Hematopoietic multipotent progenitor cell (in vitro differentiated cells): ENCODE measurements at places on chromosomes 12 and 14. TPM values are rescaled to one million over a fixed set of nuclear protein-coding genes. Genes with fewer than 3 reads are reported as not detected.

DNA sequence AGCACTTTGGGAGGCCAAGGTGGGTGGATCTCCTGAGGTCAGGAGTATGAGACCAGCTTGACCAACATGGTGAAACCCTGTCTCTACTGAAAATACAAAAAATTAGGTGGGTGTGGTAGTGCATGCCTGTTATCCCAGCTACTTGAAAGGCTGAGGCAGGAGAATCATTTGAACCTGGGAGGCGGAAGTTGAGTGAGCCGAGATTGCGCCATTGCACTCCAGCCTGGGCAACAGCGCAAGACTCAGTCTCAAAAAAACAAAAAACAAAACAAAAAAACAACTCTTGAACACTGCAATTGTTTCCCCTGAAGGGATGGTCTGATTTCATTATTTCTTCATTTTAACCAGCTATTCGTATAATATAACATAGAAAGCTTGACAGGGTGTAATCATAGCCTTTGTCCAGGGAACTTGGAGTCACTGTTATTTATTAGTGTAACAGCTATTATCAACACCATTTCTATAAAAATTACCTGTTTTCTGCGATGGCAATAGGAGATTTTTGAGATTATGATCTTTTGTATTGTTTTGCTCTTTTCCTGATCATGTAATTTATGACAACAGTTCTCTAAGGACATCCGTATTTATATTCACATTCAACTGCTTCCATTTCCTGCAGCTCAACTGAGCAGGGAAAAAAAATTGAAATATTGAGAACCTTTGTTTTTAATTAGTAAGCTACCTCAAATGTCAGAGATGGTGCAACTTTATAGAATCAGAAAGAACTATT is 94.7 kb downstream of the DIP2B start:
- DNase-seq, result no peak

- no peak for DNase-seq
Measured at GRCh38 chr12:31578632-31579031, 12.3 kb downstream of the DENND5B start.

GRCh38 chr12:13022851-13023271 is 21.3 kb upstream of the FAM234B start:
- DNase-seq, result no peak

GRCh38 chr14:100747021-100747586 is 20.4 kb downstream of the DLK1 start:
- no peak for DNase-seq

DNA sequence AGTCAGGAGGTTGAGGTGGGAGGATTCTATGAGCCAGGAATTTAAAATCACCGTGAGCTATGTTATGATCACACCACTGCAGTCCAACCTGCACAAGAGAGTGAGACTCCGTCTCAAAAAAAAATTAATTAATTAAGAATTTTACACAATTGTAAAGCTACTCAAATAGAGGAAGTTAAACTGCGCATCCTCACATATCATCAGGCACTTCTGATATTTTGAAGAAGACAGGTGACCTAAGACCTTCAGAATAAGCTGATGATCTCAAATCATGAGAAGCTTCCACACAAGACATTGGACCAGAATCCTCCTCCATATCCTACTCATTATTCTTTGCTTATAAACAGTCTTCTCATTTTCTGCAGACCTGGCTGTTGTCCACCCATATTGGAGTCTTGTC is 800.9 kb downstream of the TMEM121 start:
- no peak for DNase-seq

Gene ENO2
- total RNA-seq, result 14.0 TPM

Gene CLEC1A
- under 0.01 TPM for total RNA-seq

Gene SOAT2
- total RNA-seq, result under 0.01 TPM
